ENCODE measurements at places on chromosomes 13 and 19. TPM values are rescaled to one million over a fixed set of nuclear protein-coding genes. Genes with fewer than 3 reads are reported as not detected.

The PSG7 gene
- not detected for polyA plus RNA-seq

The ZNF616 gene
- 8.2 TPM for polyA plus RNA-seq

The ATP12A gene
- polyA plus RNA-seq: 0.18 TPM

The CD22 gene
- not detected for polyA plus RNA-seq

The ZNF550 gene
- polyA plus RNA-seq: 18.7 TPM

The SMIM24 gene
- polyA plus RNA-seq: not detected

The CLIP3 gene
- polyA plus RNA-seq: 1.3 TPM

The FDX2 gene
- 16.5 TPM for polyA plus RNA-seq

The SYNGR4 gene
- polyA plus RNA-seq: not detected

The ZNF146 gene
- 54.5 TPM for polyA plus RNA-seq

The ZNF563 gene
- 6.7 TPM for polyA plus RNA-seq

The FLT1 gene
- 0.11 TPM for polyA plus RNA-seq

The ZNF175 gene
- 2.7 TPM for polyA plus RNA-seq

The MIR17HG gene
- polyA plus RNA-seq: 0.64 TPM

The TMPRSS9 gene
- polyA plus RNA-seq: not detected

The SAFB gene
- polyA plus RNA-seq: 54.9 TPM

The OR7D2 gene
- not detected for polyA plus RNA-seq

The PMIS2 gene
- not detected for polyA plus RNA-seq

The TSKS gene
- polyA plus RNA-seq: 0.46 TPM

The HIPK4 gene
- not detected for polyA plus RNA-seq

The CEACAM1 gene
- 4.0 TPM for polyA plus RNA-seq

The SPIB gene
- polyA plus RNA-seq: 0.38 TPM

The S1PR5 gene
- 0.30 TPM for polyA plus RNA-seq

The ATXN8OS gene
- polyA plus RNA-seq: not detected

The TNFSF13B gene
- polyA plus RNA-seq: 39.8 TPM

The MEIOSIN gene
- polyA plus RNA-seq: not detected

The PLEKHG2 gene
- polyA plus RNA-seq: 3.1 TPM

The ZNF574 gene
- 22.1 TPM for polyA plus RNA-seq

The ZNF345 gene
- polyA plus RNA-seq: 12.9 TPM

The ELOF1 gene
- 106 TPM for polyA plus RNA-seq

The SIAH3 gene
- 0.03 TPM for polyA plus RNA-seq

The STK11 gene
- 12.7 TPM for polyA plus RNA-seq

The SMIM44 gene
- polyA plus RNA-seq: not detected

The SMAD9 gene
- 0.06 TPM for polyA plus RNA-seq

The KRTDAP gene
- polyA plus RNA-seq: not detected

The RXFP2 gene
- not detected for polyA plus RNA-seq

The ZNF135 gene
- 0.93 TPM for polyA plus RNA-seq

The MBD3 gene
- 4.8 TPM for polyA plus RNA-seq

The BIVM gene
- 7.2 TPM for polyA plus RNA-seq

The MADCAM1 gene
- not detected for polyA plus RNA-seq

The APOC4 gene
- not detected for polyA plus RNA-seq

The CRX gene
- not detected for polyA plus RNA-seq

Data from CD4-positive, CD25-positive, alpha-beta regulatory T cell (primary cell).